ENCODE measurements at places on chromosomes 12 and 14. TPM values are rescaled to one million over a fixed set of nuclear protein-coding genes. Genes with fewer than 3 reads are reported as not detected.

DNA sequence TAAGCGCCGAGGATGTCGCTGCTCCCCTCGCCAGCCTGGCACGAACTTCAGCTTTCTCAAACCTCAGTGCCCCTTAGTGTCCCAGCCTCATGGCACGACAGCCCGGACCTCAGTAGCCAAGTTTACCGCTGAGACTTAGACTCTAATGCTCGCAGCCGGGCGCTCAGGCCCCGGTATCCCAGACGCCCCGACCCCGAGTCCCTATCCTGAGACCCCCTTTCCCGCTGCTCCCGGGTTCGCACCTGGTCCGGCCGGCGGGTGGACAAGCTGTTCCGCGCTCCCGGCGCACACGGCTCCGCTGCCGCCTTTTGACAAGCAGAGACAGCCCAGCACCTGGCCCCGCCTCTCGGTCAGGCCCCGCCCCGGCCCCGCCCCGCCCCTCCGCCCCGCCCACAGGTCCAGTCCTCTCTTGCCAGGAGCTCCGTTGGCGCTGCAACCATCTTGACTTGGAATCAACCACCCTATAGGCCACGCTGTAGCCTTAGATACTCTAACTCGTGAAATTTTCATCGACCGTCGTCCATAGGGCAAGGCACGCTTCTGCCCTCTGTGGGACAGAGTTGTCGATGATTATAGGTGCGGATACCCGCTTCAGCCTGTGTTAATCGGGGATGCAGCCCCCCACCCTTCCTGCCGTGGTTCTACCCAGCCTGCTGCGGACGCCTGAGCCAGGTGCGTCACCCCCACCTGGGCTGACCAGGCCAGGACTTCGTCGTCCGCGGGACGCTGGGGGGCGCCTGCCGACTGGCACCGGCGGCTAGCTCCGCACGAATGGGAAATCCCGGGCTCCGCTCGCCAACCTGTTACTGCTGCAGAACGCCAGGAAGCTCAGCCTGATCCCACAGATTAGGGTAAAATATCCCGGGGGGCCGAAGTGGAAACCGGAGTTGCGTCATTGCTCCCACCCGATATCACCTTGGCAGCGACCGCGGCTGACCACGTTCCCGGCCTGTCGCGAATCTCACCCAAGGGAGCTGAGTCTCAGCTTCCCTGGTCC is at the start of gene VDR:
VDR (minus strand) TSS at position 282 of the 997 bp plus-strand sequence. CDS start 25,881 bp downstream, outside the sequence.
- H3K36me3 ChIP-seq: no peaks in the 10 kb centered on the region
- H3K27me3 ChIP-seq: no peaks in the 10 kb centered on the region
- peak; percentile 83 for DNase-seq
- peak within 1 kb of the TSS; percentile 88 for H3K27ac ChIP-seq
- H3K4me3 ChIP-seq: peak within 1 kb of the TSS; percentile 67

- H3K27ac ChIP-seq: no peak overlapping the region
- no peak for DNase-seq
- no peak overlapping the region for H3K4me3 ChIP-seq
- no peaks in the 10 kb centered on the region for H3K36me3 ChIP-seq
- no peaks in the 10 kb centered on the region for H3K27me3 ChIP-seq
These were observed 249.2 kb downstream of the C12orf50 start for GRCh38 chr12:87779858-87780498.

- DNase-seq: no peak
- peaks cover 66% of the 10 kb centered on the region for H3K36me3 ChIP-seq
- no peaks in the 10 kb centered on the region for H3K27me3 ChIP-seq
These were observed 990 bp upstream of the TPI1 start for GRCh38 chr12:6866163-6866919.

DNA sequence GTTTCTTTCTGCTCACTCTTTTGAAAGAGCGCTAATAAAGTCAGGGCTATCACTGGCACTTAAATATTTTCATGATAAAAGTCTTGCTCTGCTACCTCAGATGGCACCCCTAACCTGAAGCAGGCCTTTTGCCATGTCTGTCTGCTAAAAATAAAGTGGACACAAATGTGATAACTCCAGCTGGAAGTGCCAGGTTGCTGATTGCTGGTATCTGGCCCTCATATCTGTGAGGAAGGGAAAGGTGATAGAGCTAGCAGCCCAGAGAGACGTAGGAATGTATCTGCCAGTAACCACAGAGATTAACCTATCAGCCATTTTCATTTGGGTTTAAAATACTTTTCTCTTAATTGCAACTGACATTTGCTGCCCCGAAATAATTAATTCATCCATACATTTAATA is 127.9 kb downstream of the GRIN2B start:
- no peaks in the 10 kb centered on the region for H3K36me3 ChIP-seq
- no peak for DNase-seq
- H3K27ac ChIP-seq: no peak overlapping the region
- no peaks in the 10 kb centered on the region for H3K27me3 ChIP-seq
- no peak overlapping the region for H3K4me3 ChIP-seq

GRCh38 chr12:116474331-116474730 is 84.8 kb upstream of the MAP1LC3B2 start:
- H3K27me3 ChIP-seq: no peaks in the 10 kb centered on the region
- no peak overlapping the region for H3K4me3 ChIP-seq
- no peaks in the 10 kb centered on the region for H3K36me3 ChIP-seq
- no peak for DNase-seq
- no peak overlapping the region for H3K27ac ChIP-seq
- no peaks in the 10 kb centered on the region for H3K4me1 ChIP-seq

DNA sequence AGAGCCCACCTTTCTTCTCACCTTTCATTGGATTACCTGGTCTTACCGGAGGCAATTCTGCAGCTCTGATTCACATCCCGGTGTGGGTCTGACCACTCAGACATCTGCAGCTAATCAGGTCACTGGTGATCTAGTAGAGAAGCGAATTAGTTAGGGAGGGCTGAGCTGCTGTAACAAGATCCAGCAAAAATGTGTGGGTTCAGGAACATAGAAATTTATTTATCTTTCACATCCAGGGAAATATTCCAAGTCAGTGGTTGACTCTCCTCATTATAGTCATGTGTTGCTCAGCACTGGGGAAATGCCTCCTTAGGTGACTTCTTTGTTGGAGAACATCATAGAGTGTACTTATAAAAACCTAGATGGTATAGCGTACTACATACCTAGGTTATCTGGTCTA is 218.7 kb upstream of the PELI2 start:
- no peak for DNase-seq
- H3K4me3 ChIP-seq: no peak overlapping the region
- H3K27ac ChIP-seq: no peak overlapping the region
- no peaks in the 10 kb centered on the region for H3K27me3 ChIP-seq

GRCh38 chr12:95790033-95790916 is at the start of gene NTN4:
Gene NTN4, minus strand, starts transcription at chr12:95790764. Its CDS starts 455 bp downstream, at chr12:95790309.
- DNase-seq: peak; percentile 80
- H3K27me3 ChIP-seq: no peaks in the 10 kb centered on the region
- peaks cover 49% of the 10 kb centered on the region for H3K4me1 ChIP-seq
- H3K27ac ChIP-seq: peak within 1 kb of the TSS; percentile 84

DNA sequence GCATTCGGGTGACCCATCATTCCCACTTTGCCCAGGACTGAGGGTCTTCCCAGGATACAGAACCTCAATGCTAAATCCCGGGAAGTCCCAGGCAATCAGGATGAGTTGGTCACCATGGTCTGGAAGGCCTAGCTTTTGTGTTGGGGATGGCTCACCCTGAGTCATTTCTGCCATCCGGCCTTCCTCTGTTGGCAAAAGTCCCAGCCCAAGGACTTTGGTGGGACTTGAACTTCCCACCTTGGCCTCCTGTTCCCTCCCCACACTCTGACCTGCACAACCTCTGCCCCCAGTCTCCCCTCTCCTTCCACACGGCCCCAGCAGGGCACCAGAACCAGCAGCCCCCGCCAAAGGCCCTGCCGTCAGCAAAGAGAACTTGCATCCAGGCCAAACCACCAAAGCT is 24.6 kb upstream of the NCOR2 start:
- H3K36me3 ChIP-seq: no peaks in the 10 kb centered on the region
- no peaks in the 10 kb centered on the region for H3K27me3 ChIP-seq
- no peak for DNase-seq
- H3K4me3 ChIP-seq: no peak overlapping the region
- H3K27ac ChIP-seq: no peak overlapping the region

- peaks cover 25% of the 10 kb centered on the region for H3K4me1 ChIP-seq
- H3K27me3 ChIP-seq: no peaks in the 10 kb centered on the region
- no peak overlapping the region for H3K27ac ChIP-seq
- no peak overlapping the region for H3K4me3 ChIP-seq
These were observed 52.5 kb upstream of the EVL start for GRCh38 chr14:100012478-100013327.

- peak within 1 kb of the TSS; percentile 36 for H3K4me3 ChIP-seq
- H3K27ac ChIP-seq: peak within 1 kb of the TSS; percentile 46
- no peaks in the 10 kb centered on the region for H3K27me3 ChIP-seq
These were observed at the start of gene GPR132 for GRCh38 chr14:105065280-105066228. Gene GPR132, minus strand, starts transcription at chr14:105065430. Its CDS starts 10,010 bp downstream, at chr14:105055420.

DNA sequence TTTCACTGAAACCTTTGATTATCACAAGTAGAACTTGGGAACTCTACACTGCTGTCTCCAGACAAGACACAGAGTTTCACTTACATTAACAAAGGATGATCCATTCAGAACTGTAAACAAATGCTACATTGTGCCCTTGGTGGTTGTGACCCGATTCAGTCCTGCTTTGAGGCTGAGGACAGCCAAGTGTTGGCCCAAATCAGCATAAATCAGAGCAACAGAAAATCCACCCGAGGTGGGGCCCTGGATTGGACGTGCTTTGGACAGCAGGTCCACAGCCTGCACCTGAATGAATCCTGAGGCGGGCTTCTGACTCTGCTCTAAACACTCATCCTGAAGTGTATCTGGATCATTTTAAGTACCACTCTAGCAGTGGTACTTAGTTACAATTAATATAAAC is 68.8 kb downstream of the PPP2R5C start:
- no peak overlapping the region for H3K27ac ChIP-seq
- DNase-seq: no peak
- H3K4me1 ChIP-seq: peaks cover 20% of the 10 kb centered on the region
- H3K27me3 ChIP-seq: no peaks in the 10 kb centered on the region
- peaks cover 2% of the 10 kb centered on the region for H3K36me3 ChIP-seq

DNA sequence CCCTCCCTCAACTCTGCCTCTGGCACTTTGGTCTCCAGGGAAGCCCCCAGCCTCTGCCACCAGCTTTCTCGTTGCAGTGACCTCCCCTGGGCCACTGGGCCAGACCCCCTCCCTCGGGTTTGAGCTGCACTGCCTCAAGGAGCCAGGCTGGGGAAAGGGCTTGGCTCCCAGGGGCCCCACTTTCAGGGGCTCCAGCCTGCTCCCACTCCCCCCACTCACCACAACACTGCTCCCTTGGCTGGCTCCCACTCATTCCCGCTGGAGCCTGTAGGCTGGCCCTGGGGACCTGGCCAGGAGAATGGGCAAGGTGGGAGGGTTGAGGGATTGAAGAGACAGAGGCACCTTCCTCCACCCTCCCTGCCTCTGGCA is 19.3 kb upstream of the KIF26A start:
- peaks cover 44% of the 10 kb centered on the region for H3K27me3 ChIP-seq
- H3K27ac ChIP-seq: peak overlapping the region; percentile 95
- H3K4me3 ChIP-seq: peak overlapping the region; percentile 67
- DNase-seq: peak; percentile 50

DNA sequence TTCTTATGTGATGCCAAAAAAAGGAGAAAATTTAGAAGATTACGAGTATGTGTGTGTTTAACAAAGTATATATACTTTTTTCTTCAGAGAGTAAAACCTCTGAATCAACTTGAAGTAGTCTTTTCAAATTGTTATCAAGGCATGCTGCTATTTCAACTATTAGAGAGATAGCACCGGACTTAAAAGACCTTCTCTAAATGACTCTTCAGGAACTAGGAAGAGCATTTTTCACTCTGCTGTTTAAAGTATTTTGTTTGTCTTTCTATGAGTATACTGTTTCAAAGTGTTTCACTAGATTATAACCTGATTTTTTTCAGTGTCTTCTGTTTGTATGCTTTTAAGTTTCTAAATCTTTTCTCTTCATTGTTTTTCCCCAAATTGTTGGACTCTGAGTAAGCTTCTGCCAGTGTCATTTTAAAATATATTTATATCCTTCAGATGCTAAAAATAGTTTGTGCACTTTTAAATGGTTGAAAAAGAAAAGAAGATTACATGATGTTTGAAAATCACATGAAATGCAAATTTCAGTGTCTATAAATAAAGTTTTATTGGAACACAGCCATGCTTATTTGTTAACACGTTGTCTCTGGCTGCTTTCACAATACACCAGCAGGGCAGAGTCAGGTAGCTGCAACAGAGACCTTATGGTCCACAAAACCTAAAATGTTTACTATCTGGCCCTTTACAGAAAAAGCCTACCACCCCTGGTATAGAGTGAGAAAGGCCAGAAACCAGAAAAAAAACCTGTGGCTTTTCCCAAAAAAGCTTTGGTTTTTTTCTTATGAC is 21.3 kb downstream of the CRADD start:
- H3K4me1 ChIP-seq: peaks cover 10% of the 10 kb centered on the region
- H3K36me3 ChIP-seq: no peaks in the 10 kb centered on the region
- no peak overlapping the region for H3K27ac ChIP-seq
- no peak for DNase-seq
- H3K27me3 ChIP-seq: no peaks in the 10 kb centered on the region

GRCh38 chr12:52050758-52051541 is at the start of gene NR4A1:
Gene NR4A1, plus strand, starts transcription at chr12:52051442. Its CDS starts 2,887 bp downstream, at chr12:52054329.
- DNase-seq: peak; percentile 99
- no peaks in the 10 kb centered on the region for H3K27me3 ChIP-seq
- peak within 1 kb of the TSS; percentile 74 for H3K4me3 ChIP-seq
- H3K4me1 ChIP-seq: peaks cover 53% of the 10 kb centered on the region
- peak within 1 kb of the TSS; percentile 95 for H3K27ac ChIP-seq
- H3K36me3 ChIP-seq: peaks cover 21% of the 10 kb centered on the region

DNA sequence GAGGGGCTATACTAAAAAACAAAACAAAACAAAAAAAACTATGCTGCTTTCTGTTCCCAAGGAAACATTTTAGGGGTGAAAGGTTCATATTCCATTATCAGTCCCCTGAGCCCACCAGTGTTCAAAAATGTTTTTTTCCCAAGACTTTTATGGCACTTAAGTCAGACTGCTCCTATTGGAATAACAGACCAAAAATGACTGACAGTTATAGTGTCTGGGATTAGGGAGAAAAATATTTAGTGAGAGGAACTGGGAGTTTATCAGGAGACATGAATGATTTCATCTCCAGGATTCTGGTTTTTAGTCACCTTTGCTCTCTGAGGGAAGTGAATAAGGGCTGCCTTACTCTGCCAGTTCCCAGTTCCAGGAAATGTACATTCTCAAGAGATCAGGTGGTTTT is 68.0 kb downstream of the PDE3A start:
- DNase-seq: no peak
- peaks cover 4% of the 10 kb centered on the region for H3K4me1 ChIP-seq
- H3K36me3 ChIP-seq: no peaks in the 10 kb centered on the region
- no peak overlapping the region for H3K4me3 ChIP-seq
- H3K27ac ChIP-seq: no peak overlapping the region

Gene NID2
- total RNA-seq: 1.0 TPM

Gene TAS2R50
- total RNA-seq: not detected

Gene DIO2
- total RNA-seq: 7.5 TPM

Gene LYZ
- total RNA-seq: 2.5 TPM

Gene EPYC
- total RNA-seq: not detected

Gene EXOC3L4
- total RNA-seq: not detected

Gene ASB2
- total RNA-seq: 1.0 TPM
